ENCODE measurements at places on chromosomes 4 and X.

- no peak for DNase-seq
Measured at GRCh38 chrX:40395102-40395501, 185.7 kb upstream of the ATP6AP2 start.

- DNase-seq, result no peak
Measured at GRCh38 chrX:39674490-39675161, 423.1 kb downstream of the BCOR start.

DNA sequence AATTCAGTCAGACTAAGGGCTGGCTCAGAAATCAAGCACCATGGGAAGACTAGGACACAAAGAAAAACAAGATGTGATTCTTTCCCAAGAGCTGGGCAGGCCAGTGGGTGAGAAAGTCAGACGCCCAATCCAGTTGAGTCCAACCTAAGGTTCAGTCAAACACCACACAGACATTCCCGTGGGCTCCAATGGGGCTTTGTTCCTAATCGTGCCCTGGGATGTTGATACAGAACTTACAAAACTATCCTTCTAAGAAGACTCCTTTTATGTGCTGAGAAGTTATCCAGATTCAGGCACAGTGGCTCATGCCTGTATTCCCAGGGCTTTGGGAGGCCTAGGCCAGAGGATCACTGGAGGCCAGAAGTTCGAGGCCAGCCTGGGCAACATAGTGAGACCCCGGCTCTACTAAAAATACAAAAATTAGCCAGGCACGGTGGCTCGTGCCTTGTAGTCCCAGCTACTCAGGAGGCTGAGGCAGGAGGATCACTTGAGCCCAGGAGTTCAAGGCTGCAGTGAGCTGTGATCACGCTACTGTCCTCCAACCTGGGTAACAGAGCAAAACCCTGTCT is 3.7 kb downstream of the BLOC1S4 start:
- no peak for DNase-seq

GRCh38 chr4:188812644-188813043 is 673.4 kb downstream of the TRIML1 start:
- no peak for DNase-seq

DNA sequence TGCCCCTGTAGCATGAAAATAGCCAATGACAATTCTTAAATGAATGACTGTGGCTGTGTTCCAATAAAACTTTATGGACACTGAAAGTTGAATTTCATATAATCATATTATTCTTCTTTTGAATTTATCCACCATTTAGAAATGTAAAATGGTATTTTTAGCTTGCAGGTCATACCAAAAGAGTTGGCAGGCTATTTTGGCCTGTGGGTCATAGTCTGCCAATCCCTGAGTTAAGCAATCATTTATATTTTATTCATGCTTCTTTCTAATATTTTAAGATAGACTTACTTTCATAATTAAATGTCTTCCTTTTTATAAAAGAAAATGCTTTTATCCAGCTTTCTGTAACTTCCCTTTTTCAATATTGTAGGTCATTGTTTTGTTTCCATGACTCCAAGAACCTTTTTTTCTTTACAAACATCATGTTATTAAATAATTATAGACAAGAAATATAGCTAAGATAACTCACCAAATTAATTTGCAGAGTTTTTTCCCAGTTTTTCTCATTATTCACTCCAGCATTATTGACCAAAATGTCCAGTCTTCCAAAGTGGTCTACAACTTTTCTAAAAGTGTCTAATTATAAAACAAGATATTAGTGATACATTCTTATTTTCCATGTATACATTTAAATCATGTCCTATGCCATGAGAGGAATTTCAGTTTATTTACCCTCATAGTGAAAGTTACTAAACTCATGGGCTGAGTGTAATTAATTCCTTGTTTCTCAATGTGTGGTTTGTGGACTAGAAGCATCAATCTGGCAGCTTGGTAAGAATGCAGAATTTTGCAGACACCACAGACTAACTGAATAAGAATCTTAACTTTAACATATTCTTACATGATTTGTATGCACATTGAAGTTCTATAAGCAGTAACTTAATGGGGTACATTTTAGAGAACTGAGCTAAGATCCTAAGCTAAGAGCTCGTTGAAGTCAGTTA is 4.5 kb downstream of the HPGD start:
- DNase-seq, result no peak

DNA sequence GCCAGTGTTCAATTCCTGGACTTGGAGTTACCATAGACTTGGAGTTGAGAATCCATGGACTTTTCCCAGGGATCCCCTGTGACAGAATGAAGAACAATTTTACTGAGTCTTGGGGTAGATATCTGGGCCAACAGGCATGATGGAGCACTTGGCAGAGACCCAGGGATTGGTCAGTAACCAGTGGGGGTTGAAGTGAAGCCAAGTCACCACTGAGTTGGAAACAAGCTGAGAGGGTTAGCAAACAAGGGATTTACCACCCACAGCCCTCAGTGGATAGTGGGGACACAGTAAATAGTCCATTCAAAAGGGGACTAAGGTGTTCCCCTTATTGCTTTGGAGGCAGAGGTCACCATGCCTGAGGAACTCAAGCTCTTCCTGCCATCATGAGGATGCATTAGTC is 281.7 kb downstream of the PPP1R2C start:
- DNase-seq, result no peak

DNA sequence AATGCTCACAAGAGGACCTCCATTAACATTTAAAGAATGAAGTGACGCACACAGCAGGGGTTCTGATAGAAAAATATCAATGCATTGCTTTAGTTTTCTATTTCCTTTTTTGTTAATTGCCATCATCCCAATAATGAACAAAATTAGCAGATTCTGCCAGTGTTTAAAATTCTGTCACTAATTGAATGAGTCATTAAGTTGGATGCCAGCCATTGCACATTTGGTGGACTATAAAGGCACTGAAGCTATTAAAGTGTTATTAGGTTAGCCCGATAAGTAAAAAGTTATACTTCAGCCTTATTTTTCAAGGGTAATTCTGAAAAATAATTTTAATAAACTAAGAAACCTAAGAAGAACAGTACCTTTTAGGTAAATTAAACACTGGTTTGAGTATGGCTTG is 53.1 kb downstream of the MAP3K15 start:
- DNase-seq, result no peak

GRCh38 chr4:147510962-147511668 is 30.2 kb downstream of the EDNRA start:
- no peak for DNase-seq

GRCh38 chr4:78056265-78057129 is 626 bp upstream of the FRAS1 start:
- DNase-seq, result no peak

Measured in stimulated activated CD8-positive, alpha-beta memory T cell treated with anti-CD3 and anti-CD28 coated beads, Interleukin-15, amount 100 ng/mL, for 4 hours (primary cell).